ENCODE measurements at places on chromosomes 12 and 14.
A peak's percentile ranks its signal among the peaks of the same experiment; 100 is the strongest.

- no peak for DNase-seq
Observed at GRCh38 chr14:98173305-98173704, 1098.7 kb downstream of the BCL11B start.

DNA sequence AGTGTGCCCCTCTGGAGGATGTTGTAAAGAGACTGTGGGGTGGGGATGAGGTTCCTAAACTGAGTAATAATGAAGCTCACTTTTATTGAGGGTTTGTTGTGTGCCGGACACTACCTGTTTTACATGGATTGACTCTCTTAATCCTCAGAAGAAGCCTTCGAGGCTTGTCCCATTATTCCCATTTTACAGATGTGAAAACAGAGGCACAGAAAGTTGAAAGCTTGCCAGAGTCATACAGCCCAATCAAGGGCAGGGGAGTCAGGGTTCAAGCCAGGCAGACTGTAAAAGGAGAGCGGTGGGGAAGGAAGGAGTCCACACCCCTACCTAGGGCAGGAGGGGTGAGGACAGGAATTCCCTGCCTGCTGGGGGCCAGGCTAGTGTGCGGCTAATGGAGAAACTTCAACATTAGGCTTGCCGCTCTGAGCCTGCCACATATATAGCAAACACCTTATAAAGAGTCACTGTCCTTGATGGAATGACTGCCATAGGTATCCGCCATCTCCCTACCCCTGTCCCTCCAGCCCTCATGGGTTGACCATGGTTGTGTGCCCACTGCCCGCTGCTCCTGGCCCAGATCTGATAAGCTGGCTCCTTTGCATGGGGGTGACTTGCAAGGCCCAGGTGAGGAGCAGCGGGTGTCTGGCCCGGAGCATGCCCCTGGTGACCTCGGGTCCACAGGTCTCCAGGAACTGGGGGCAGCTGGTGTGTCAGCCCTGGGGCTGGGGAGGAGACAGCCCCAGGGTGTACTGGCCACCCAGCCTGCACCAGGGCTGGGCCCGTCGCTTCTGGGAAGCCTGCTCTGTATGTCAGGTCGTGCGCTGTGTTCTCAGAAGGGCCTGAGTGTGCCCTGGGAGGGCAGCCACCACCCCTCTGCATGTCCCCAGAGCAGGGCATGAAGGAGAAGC lies 12.2 kb downstream of the ORAI1 start:
- no peak for DNase-seq

DNA sequence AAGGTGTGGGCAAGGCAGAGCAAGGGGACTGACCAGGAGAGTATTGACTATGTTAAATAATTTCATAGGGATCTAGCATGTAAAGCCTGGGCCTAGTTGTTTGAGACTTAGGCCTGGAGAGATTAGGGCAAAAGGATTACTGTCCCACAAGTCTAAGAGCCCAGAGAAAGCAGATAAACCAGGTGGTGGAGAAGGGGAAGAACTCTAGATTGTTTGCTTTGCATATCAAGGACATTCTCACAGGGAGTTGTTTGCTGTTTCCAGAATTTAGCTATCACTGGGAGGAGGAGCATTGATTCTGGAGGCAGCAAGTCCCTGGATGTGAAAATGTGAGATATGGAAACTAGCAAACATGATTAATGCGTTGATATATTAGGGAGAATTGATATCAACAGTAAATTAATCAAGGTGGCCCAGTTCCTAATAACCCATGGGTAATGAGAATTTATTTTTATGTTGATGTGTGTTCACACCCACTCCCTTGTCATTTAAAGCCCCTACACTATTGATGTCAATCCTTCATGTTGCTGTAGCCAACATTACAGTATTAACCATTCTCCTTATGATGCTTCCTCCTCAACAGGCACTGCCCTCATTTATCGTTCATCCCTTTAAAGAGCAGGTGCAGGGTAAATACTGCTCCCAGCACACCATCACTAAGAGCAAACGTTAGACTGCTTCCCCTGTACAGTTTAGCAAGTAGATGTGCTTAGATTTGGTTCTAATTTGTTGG lies 1666.7 kb upstream of the FLRT2 start:
- DNase-seq = peak; percentile 67

- no peak for DNase-seq
Observed at GRCh38 chr12:42759622-42760273, 170.2 kb upstream of the PRICKLE1 start.

- no peak for DNase-seq
Observed at GRCh38 chr12:82027612-82028011, 268.5 kb upstream of the PPFIA2 start.

DNA sequence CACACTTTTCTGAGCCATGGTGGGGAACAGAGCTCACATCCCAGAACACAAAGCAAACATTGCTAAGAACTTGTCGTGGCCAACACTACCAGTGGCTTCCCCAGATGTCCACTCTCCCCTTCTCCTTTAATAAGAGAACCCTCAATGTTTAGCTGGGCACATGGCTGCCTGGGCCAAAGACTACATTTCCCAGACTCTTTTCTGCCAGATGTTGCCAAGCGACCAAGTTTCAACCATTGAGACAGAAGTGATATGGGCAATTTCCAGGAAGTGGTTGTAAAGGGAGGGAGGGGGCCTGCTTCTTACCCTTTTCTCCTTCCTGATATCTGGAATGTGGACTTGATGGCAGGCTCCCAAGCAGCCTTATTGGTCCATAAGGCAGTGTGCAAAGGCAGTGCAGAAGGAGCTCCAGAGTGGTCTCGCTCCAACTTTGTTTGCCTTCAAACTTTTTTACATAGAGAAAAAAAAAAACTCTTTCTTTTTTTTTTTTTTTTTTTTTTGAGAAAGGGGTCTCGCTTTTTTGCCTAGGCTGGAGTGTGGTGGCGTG lies 24.9 kb upstream of the JDP2 start:
- no peak for DNase-seq

GRCh38 chr14:35669782-35670181 lies 135.8 kb downstream of the INSM2 start:
- no peak for DNase-seq

DNA sequence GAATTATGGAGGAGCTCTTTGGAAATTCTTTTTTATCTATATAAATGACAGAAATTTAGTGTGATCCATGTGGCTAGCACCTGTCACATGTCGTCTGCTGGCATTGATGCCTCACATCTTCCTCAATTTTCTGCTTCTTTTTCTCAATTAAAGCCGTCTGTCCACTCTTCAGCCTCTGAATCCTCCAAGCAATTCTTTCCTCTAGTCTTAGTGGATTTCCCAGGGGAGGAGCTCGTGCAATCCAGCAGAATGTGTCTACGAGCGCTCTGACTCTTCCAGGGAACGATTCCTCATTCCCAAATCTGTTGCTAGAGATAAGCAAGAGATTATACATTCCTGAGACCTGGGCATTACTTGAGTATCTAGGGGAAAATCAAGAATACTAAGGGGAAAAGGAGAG lies 176.6 kb downstream of the EMP1 start:
- peak; percentile 63 for DNase-seq

- DNase-seq = peak; percentile 42
Observed at GRCh38 chr12:132622437-132623071, 4.0 kb downstream of the P2RX2 start.

- no peak for DNase-seq
Observed at GRCh38 chr12:52676163-52676562, 4.0 kb downstream of the KRT1 start.

- peak; percentile 95 for DNase-seq
Observed at GRCh38 chr12:30989754-30990153, 63.2 kb downstream of the TSPAN11 start.

- DNase-seq = no peak
Observed at GRCh38 chr12:114221957-114222630, 183.8 kb downstream of the TBX5 start.

- no peak for DNase-seq
Observed at GRCh38 chr12:46224386-46224785, 44.5 kb downstream of the SLC38A1 start.

Measured in NCI-H82 (cell line).